ENCODE measurements at places on chromosomes 1 and 21.

- DNase-seq, result peak; percentile 35
These were observed 42.0 kb downstream of the VPS26C start for GRCh38 chr21:37224861-37225839.

- DNase-seq, result no peak
These were observed 63.2 kb downstream of the DIRAS3 start for GRCh38 chr1:67987046-67987799.

DNA sequence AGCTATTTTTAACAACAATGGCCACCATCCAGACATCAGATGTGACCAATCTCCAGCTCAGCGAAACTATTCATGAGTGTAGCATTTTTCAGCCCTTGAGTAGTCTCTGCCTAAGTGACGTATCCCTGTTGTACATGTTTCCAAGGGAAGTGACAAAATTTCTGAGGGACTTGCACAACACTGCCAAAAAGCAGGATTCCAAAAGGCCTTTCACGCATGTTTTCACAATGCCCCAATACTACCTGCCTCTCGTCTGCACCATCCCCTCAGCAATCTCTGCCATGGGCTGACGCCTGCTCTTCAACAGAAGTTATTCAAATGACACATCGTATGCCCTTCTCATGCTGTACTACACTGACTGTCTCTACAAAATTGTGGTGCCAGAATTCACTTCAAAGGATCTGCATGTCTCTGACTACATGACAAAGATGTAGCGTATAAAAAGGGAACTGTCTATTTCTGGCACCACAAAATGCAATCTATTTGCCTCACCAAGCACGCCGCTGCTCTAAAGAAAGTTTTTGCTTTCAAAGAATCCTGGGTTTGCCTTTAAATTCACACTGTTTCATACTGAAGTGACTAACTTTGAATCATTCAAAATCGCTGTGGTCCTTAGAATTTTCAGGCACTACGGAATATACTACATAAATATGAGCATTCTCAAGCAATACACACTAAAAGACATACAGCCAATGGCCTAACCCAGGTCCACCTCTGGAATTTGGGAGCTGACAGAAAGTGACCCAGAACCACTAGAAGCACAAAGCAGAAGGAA, 32.9 kb downstream of the JAK1 start:
- peak; percentile 28 for DNase-seq

GRCh38 chr1:58249388-58249736, 297.2 kb downstream of the OMA1 start:
- DNase-seq, result no peak

- DNase-seq, result peak; percentile 47
These were observed 9.5 kb downstream of the ATP1B1 start for GRCh38 chr1:169115891-169116585.

- DNase-seq, result no peak
These were observed 10.4 kb downstream of the NR5A2 start for GRCh38 chr1:200037904-200038303.

DNA sequence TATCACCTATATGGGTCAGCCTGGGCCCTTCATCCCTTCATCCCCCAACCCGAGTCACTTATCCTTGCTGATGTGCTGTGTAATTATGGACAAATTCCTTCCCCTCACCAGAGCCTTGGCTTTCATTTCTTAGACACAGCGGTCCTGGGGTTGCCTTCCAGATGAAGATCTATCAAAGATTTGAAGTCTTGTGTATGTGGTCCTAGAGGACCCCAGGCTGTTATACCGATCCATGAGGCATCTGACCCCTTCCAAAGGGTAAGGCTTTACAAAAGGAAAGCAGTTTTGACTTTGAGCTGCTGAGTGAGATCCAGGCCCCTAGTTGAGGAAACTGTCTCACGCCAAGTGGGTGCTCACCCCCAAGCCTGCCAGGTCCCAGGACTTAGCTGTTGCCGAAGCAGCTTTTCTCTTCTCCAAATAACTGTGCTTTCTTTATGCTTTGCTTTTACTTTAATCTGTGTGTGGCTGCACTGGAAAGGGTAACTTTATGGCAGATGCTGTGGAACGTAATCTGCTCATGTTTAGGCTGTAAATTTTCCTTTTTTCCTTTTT, 37.6 kb downstream of the MAN1C1 start:
- no peak for DNase-seq

DNA sequence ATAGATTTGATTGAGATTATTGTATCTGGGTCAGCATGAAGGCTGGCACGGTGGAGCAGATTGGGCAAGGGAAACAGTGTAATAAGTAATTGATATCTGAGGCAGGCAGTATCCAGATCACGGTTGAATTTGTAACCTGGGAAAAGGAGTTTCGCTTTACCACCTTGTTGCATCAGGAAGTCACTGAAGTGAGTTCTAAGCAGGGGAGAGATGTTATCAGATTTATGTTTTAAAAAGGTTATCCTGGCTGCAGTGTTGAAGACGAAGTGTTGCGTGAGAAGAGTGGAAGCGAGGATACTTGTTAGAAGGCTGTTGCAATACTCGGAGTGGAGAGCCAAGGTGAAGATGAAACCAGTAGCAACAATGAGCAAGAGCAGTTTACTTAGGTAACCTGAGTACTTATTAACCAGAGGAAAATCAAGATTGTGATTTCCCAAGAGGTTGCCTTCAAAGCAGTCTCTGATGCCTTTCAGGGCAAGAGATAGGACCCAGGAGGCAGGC, 77.8 kb downstream of the LHX9 start:
- DNase-seq, result no peak

GRCh38 chr1:191290441-191290840, 812.8 kb upstream of the BRINP3 start:
- DNase-seq, result no peak

DNA sequence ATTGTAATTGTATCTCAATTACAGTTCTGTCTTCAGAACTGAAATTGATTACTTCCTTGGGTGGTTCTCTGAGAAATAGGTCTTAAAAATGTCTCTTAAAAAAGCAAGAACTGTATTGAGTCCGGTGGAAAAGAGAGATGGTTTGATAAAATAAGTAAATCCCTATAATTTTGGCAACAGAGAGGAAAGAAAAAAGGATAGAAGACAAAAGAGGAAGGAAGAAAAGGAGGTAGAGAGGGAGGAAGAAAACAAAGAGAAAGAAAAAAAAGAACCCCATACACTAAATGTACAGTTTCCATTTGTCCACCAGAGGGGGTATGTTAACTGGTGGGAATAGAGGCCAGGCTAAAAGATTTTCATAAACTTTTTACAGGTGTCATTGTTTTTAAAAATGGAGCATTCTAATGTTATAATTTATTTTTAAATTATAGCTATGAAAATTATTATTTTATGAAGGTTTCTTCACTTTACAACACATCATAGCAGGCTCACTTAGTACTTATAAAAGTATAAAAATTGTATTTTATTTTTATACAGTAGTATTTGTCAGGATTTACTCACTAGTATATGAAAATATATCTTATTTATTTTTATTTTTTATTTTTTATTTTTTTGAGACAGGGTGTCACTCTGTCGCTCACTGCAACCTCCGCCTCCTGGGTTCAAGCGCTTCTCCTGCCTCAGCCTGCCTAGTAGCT, 2.1 kb upstream of the UBE2T start:
- no peak for DNase-seq

- no peak for DNase-seq
These were observed 159.5 kb downstream of the LTN1 start for GRCh38 chr21:28833182-28833581.

DNA sequence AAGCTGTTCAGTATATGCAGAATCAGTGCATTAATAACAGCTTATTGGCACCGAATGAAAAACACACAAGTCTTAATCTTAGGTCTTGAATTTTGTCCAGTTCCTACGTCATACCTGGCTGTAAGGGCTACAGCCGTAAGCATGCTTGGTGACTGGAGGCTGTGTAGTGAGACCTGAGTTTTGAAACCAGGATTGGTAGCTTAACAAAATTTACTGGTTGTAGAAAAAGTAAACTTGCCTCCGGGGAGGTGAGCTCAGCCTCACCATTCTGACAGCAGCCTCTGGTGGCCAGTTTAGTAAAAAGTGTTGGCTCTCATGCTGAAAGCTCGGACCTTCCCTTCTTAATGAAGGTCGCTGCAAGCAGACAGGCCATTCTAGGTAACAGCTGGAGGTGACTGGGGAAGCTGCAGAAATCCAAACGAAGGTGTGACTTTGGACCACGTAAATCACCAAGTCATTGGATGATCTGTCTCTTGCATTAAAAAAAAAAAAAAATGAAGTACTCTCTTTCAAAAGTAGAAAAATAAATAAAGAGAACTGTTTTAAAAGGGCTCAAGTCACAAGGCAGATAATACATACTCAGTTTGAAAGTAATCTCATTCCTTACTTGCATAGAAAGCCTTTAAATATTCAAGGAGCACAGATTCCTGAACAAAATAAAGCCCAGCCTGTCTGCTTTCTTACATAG, 48.9 kb downstream of the HLCS start:
- no peak for DNase-seq

- peak; percentile 17 for DNase-seq
These were observed 64.3 kb upstream of the HOOK1 start for GRCh38 chr1:59750328-59751003.

- DNase-seq, result no peak
These were observed 4.7 kb downstream of the TMEM54 start for GRCh38 chr1:32896451-32896850.

DNA sequence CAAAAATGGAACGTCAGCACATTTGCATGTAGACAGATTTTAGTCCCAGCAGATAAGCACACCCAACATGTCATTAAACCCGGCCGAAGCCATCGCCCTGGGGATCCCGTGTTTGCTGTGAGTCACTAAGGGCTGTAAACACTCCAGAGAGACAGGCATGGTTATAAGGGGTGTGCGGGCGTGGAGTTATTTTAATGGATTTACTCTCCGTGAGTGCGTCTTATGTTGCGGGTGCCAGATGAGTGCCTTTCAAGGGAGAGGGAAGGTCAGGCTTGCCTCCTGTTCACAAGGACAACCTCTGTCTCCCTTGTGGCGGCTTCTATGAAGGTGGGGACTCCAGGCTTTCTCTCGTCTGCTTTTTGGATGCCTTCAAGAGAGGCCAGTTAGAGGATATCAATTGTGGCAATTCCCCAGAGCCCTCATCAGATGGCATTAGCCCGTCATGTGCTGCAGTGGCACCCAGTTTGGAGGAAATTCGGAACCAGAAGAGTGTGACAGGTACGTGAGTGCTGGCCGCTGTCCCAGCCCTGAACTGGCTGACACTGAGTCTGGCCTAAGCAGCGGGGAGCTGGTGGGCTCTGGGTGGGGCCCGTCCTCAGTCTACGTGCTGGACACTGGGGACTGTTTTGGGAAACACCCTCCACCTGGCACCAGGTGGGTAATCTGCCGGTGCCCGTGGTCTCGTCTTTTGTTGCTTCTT, 223.8 kb upstream of the TMEM51 start:
- peak; percentile 44 for DNase-seq

- DNase-seq, result no peak
These were observed 16.5 kb upstream of the EPHB2 start for GRCh38 chr1:22694172-22694571.

DNA sequence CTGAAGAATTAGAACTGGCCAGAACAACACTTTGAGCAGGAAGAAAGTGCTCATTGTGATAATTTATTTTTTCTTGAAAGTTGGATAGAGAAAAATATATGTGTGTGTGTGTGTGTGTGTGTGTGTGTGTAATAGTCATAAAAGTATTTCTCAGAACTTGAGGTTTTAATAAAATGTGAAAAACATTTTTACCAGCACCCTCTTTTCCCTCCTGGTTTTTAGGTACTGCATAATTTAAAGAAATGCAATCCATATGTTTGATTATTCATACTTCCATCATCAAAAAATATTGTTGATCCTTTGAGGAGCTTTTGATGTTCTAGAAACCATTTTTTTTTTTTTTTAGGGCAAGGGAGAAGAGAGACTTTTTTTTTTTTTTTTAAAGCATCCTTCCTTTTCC, 66.8 kb upstream of the JUN start:
- no peak for DNase-seq

DNA sequence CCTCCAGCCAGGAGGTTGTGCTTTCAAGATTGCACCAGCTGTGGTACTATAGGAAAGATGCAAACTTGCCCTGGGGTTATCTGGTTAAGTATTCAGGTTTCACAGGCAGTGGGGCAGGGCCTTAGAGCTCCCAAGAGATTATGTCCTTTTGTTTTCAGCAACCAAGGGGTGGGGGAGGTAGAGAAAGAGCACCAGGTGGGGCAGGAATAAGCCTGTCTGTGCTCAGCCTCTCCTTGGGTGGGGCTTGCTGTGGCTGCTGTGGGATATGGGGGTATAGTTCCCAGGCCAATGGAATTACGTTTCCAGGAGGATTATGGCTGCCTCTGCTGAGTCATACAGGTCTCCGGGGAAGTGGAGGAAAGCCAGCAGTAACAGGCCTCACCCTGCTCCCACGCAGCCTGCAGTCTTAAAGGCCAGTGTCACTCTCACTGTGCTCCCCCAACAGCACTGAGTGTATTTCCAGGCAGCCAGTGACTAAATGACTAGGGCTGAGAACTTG, 508.6 kb downstream of the RWDD3 start:
- peak; percentile 32 for DNase-seq

- DNase-seq, result no peak
These were observed 466.1 kb downstream of the MATN1 start for GRCh38 chr1:30257322-30257721.

DNA sequence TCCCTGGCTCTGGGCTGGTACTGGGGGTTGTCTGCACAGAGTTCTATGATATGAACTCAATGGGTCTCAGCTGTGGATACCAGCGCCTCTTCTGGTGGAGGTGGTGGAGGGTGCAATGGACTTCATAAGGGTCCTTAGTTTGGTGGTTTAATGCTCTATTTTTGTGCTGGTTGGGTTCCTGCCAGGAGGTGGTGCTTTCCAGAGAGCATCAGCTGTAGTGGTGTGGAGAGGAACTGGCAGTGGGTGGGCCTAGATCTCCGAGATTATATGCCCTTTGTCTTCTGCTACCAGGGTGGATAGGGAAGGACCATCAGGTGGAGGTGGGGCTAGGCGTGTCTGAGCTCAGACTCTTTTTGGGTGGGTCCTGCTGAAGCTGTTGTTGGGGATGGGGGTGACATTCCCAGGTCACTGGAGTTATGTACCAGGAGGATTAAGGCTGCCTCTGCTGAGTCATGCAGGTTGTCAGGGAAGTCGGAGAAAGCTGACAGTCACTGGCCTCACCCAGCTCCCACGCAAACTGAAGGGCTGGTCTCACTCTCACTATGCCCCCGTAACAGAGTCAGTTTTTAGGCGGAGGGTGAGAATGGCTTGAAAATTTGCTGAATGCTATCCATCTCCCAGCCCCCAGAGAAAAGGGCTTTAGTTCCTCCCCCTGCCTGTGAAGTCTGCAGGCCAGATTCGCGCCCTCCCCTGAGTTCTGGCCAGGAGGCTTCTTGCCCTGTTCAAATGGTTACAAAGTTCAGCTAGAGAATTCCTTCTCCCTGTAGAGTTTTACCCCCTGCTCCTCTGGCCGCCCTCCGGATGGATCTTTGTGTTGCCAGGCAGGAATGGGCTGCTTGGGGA, 902.9 kb downstream of the LTN1 start:
- DNase-seq, result peak; percentile 86

GRCh38 chr1:27990920-27991537, 31.3 kb downstream of the XKR8 start:
- DNase-seq, result no peak

GRCh38 chr1:113545626-113546025, 155.3 kb downstream of the MAGI3 start:
- DNase-seq, result no peak

DNA sequence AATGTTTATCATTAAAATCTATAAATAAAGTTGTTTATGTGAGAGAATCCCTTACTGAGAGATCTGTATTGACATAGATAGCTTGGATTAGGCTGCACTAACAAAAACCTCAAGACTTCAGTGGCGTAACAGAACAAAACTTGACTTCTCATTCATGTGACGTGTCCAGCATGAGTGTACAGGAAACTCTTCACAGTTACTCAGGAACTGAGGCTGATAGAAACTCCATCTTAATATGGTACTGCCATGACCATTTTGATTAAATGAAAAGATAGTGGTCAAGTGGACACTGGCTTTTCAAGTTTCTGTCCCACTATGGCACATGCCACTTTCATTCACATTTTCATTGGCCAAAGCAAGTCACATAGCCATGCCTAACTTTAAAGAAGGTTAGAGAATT, 3.7 kb downstream of the ST3GAL3 start:
- DNase-seq, result no peak
